Endothelial cell of umbilical vein (primary cell): ENCODE measurements at places on chromosomes 7 and 10.
A peak's percentile ranks its signal among the peaks of the same experiment; 100 is the strongest.

GRCh38 chr10:14635043-14635710, 139.5 kb downstream of the FAM107B start:
- peak; percentile 16 for DNase-seq

DNA sequence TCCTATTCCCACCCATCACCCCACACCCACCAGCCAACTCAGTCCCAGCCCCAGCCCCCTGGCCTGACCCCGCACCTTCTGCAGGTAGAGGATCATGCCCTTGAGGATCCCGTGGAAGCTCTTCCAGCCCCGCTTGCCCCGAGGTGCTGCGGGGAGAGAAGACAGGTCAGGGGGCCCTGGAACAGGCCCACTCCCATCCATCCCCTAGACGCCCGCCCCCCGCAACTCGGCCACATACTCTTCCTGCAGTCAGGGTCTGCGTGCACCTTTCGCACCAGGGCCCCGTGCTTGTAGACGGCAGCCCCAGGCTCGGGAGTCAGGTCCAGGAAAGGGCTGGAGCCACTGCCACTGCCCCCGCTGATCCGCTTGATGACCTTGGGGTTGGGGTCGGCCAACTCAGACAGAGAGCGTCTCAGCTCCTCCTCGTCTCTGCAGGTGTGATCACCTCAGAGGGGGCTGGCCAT, 9.6 kb downstream of the NFKB2 start:
- DNase-seq, result no peak

GRCh38 chr10:33223326-33224000, 111.0 kb downstream of the NRP1 start:
- DNase-seq, result no peak

DNA sequence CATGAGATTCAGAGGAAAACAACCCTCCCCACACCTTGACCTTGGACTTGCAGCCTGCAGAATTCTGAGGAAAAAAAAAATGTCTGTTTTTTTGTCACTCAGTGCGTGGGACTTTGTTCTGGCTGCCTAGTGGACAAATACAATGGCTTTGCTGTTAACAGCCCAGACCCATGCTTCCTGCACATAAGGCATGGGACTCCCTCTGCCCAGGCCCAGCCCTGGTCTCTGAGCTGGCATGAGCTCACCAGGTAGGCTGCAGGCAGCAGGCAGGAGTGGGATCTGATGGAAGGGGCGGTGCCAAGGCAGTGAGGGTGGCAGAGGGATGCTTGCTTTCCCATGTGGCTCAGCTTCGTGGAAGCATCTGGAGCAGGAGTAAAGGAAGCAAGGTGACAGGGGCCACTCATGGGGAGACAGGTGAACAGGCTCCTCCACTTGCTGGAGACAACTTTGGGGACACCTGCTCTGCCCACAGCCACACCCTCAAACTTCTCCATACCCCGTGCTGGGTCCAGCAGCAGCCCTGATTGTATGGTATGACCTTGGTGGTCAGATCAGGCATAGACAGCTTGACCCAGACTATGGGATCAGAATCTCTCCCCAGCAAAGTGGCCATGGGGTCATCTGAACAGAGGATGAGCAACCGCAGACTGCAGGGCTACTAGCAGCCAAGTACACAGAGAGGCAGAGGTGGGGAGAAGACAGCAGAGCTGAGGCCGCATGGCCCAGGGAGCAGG, 27.0 kb downstream of the ANXA8 start:
- no peak for DNase-seq
